ENCODE measurements at places on chromosomes 3 and 15.
A peak's percentile ranks its signal among the peaks of the same experiment; 100 is the strongest.

DNA sequence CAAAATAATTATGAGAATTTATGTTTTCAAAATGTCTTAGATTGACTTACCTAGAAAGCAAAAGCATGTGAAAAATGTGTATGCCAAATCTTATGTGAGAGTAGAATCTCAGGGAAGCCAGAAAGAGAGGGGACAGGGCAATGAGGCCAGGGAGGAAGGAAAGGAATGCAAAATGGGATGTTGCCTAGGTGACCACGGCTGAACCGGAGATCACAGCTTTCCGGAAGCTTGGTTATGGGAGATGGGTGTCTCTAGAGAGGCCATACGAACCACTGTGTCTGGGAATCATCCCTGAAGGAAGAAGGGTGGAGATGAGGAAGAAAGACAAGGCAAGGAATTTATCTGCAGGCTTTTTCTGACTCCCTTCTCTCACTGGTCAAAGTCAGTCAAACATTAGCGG, 76.0 kb downstream of the SUCLG2 start:
- DNase-seq: no peak

DNA sequence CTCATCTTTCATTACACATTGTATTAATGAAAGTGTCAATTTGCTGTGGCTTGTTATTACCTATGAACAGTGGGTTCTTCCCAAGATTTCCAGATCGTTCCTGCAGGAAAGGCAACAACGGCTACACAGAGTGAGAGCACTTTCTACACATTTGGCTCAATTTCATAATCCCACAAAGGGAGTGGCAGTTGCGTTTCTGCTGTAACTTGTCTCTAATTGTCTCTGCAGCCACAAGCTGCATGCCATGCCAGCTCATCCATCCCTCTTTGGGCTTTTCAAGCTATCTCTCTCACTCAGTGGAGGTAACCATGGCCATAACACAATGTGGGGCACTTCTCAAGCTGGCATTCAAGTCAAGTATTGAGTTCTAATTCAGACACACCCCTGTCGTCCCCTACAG, 27.7 kb upstream of the CPNE4 start:
- DNase-seq: no peak

- DNase-seq: no peak
Observed at GRCh38 chr3:15289661-15290060, 42.7 kb downstream of the SH3BP5 start.

DNA sequence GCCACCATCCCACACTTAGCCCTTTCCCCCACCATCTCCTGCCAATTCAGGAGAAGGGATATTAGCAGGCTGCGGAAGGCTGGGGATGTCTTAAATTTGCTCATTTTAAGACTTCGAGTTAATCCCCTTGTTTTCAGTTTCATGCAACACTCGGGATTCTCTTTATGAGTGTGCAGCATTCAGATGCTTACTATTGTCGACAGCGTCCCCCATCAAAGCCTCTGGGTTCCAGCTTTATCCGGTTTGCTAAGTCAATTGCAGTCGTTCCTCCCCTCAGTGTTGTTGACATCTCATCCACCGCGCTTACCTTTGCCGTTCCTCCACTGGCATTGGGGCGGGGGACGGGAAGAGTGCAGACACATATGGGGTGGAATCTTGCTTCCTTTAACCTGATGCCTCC, 220.2 kb downstream of the VPS13C start:
- DNase-seq: no peak

GRCh38 chr3:61628636-61629035, 67.3 kb downstream of the PTPRG start:
- DNase-seq: no peak

- no peak for DNase-seq
Observed at GRCh38 chr15:41292521-41292920, 39.9 kb downstream of the OIP5 start.

DNA sequence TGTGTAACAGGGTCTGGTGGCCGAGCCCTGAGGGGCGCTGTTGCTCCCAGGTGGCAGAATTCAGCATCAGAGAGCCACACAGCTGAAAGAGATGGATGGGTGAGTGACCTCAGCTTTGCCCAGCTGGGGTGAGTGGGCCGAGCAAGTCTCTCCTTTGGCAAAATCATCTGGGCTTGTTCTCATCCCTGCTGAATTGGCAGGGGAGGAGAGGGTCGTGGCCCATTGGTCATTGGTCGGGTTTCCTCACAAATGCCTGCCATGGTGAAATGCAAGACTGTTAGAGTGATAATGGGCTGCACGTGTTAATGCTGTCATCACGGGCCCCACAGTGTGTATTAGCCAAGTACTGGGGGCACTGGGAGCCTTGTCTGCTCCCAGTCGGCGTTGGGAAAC, 15.9 kb downstream of the ABHD2 start:
- no peak for DNase-seq

- no peak for DNase-seq
Observed at GRCh38 chr15:69679623-69680228, 227.1 kb downstream of the RPLP1 start.

DNA sequence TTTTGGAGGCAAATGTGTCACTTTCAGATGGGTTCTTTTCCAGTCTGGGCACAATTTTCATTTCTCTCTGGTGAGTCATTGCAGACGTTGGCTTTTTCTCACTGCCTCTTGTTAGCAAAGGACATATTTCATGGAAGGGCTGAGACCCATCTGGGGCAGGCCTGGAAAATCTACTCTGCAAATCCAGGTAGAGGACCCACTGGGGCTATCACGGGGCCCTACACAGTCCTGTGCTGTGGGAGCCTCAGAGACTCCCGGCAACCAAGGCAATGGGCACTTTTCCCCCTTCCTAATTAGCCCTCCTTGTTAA, 58.0 kb downstream of the HRH1 start:
- DNase-seq: peak; percentile 49

GRCh38 chr15:56672721-56673120, 60.6 kb downstream of the ZNF280D start:
- no peak for DNase-seq

DNA sequence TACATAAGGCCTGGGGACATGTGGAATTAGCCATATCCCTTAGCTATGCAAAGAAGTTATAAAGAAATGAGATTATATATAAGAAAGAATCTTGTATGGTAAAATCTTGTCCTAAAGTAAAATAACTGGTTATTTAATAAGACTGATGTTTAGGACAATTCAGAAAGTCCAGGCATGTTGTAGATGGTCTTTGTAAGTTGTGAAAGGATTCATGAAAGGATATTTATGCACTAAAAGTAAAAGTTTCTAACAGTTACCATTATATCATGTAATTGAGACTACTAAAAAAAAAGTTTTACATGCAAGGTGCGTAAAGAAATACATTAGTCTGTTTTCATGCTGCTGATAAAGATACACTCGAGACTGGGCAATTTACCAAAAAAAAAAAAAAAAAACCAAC, 146.3 kb downstream of the FMN1 start:
- no peak for DNase-seq

DNA sequence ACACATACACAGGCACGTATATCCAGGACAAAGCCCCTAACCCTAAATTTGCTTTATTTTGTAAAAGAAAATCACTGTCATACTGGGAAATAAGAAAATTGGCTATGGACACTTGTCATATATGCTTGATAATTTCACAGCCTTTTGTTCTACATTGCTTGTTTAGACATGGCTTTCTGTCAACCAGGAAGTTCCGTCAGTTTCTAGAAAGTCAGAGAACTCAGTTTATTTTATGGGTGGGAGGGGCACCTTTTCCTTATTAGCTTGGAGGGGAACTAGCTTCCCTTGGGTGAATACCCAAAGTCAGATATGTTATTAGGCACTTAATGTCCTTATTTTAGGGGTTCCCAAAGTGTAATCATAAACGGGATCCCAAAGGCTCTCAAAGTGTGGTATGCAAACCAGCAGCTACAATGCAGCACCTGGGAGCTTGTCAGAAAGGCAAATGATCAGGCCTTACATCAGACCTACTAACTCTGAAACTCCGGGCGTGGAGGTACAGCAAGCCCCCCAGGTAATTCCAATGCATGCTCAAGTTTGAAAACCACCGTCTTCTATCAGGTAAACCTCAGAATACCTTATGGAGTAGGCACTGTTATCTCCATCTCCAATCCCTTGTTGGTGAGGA, 50.1 kb downstream of the CADPS start:
- no peak for DNase-seq

- no peak for DNase-seq
Observed at GRCh38 chr3:72536206-72536877, 311.9 kb downstream of the SHQ1 start.

- peak; percentile 84 for DNase-seq
Observed at GRCh38 chr15:58447271-58448010, 15.7 kb downstream of the LIPC start.

DNA sequence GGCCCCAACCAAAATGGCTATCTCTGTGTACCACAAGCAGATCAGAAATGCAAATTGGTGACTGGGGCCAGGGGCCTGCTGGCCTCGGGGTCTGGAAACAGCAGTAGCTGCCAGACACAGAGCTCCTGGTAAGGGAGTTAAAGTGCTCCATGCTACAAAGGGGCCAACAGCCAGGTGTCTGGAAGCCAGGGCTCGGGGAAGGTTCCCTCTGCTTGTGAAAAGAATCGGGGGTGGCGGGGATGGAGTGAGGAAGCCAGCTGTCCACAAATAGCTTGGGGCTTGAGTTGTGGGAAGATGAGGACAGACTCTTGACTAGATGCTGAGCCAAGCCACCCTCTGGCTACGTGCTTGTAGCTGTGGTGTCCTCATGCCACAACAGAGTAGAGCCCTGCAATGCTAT, 39.3 kb downstream of the CHRD start:
- no peak for DNase-seq

DNA sequence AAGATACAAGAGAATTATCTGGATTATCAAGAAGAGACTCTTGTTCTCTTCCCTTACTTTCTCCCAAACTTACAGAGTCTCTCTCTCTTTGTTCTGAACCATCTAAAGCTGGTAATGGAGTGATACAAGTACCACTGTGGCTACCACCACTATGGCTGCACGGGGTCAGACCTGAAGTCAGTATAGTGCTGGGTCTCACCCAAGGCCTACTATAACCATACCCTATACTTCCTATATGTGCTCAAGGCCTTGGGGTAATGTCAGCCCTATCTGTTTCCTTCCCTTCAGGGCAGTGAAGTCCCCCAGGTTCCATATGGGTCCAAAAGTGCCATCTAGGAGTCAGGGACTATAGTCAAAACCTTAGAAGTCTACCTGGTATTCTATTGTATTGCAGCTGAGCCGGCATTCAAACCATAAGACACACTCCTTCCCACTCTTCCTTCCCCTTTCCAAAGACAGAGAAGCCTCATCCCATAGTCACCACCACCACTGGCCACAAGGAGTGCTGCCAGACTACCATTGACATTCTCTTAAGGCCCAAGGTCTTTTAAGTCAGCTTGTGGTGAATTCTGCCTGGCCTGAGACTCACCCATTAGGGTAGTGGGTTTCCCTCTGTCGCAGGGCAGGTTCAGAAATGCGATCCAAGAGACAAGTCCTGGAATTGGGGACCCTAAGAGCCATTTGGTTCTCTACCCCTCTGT, 615.0 kb upstream of the NECTIN3 start:
- DNase-seq: no peak

DNA sequence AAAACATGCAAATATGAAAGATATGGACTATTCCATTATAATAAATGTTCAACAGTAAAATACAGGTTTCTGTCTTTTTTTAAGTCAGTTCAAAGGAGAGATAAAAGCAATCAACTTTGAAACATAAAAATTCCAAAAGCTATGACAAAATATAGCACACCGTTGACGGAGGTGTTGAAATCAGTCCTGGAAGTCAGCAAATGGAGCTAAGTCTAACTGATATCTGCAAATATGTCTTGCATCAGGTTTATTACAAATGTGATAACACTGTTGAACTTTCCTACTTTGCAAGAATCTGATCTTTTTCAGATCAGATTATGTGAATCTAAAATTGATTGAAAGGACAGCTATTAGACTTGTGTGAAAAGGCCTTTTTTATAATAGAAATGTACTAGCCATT, 300.7 kb downstream of the SHOX2 start:
- DNase-seq: no peak

DNA sequence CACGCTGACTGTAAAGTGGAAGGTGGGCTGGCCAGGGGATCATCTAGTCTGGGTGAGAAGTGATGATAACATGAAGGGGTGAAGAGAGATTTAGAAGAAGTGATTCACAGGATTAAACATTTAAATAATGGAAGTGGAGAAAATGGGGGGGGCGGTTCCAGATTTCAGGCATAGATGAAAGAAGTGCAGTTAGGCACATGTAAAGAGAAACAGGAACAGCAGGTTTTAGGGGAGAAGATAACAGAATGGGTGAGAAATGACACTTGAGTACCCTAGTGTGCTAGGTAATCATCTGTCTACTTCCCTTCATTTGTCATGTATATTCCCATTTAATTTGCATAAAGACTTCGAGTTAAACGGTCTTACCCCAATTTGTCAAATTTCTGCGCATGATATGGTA, 15.3 kb downstream of the B3GNT5 start:
- DNase-seq: no peak

GRCh38 chr15:63972801-63973200, 73.5 kb downstream of the DAPK2 start:
- no peak for DNase-seq

- DNase-seq: no peak
Observed at GRCh38 chr3:17175187-17175807, 290.5 kb downstream of the PLCL2 start.

DNA sequence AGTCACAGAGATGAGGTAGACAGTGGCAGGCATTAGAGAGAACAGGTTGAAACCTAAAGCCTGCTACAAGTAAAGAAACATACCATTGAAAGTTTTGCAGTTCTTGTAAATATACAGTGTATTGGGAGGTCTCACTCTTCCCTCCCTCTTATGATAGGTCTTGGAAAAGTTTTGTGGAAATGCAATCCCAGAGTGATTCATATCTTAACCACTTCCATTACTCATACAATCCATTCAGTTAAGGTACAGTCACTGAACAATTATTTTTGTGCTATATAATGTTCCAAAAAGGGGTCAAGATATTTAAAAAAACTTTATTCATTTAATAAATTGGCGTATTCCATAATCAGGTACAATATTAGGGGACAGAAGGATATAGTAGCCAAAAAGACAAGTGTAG, 737.7 kb upstream of the ALCAM start:
- DNase-seq: peak; percentile 14

GRCh38 chr3:76377074-76377473, 591.7 kb upstream of the ZNF717 start:
- DNase-seq: no peak

DNA sequence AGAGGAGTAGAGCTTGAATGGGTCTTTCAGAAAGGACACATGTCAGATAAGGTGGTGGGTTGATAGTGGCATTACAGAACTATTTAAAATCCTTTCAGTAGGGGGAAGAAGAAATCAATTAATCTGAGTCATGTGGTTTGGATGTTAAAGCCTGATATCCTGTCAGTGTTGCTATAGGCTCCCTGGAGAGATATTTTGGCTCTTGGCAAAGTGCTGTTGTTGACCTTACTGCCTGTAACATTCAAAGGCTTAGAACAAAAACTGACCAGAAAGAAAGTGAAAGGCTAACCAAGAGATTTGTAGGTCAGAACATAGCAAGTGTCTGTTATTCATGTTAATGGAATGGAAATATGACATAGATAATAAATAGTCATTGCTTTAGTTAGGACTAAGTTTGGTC, 552.9 kb downstream of the DIPK2A start:
- no peak for DNase-seq

All from H4 (cell line).